RWPE1 (cell line): ENCODE measurements at places on chromosomes 4 and X.

DNA sequence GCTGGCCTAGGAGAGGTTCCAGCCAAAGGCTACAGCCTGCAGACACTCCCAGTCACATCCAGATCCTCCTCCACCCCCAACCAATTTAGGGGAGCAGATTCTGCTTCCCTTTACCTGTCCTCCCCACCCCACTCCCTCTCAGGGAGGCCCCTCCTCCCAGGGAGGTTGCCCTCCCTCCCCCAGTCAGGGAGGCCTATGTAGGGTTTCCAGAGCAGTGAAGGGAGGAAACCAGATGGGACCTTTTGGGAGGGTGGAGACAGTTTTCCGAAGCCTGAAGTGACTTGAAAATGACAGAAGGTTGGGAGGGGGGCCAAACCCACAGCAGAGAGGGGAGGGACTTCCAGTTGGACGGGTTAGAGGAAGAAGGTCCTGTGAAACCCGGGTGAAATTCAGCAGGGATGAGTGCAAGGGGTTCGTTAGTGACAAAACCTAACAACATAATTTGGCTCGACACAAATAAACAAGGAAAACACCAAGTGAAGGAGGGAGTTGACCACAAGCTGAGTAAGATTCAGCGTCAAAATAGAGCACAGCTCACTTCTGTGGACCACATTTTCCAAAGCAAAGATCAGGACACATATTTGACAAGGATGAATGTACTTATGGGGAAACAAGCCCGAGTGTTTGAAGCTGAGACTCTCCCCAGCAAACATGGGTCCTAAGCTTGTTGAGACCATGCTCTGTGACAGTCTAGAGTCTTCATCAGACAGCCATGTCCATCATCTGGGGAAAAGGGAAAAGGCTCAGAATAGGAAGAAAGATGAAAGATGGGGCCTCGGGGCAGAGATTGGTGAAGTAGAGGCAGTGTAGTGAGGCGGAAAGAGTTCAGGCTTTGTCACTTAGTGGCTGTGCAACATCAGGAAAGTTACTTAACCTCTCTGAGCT, 46.4 kb downstream of the PRPS1 start:
- peak; percentile 39 for DNase-seq

DNA sequence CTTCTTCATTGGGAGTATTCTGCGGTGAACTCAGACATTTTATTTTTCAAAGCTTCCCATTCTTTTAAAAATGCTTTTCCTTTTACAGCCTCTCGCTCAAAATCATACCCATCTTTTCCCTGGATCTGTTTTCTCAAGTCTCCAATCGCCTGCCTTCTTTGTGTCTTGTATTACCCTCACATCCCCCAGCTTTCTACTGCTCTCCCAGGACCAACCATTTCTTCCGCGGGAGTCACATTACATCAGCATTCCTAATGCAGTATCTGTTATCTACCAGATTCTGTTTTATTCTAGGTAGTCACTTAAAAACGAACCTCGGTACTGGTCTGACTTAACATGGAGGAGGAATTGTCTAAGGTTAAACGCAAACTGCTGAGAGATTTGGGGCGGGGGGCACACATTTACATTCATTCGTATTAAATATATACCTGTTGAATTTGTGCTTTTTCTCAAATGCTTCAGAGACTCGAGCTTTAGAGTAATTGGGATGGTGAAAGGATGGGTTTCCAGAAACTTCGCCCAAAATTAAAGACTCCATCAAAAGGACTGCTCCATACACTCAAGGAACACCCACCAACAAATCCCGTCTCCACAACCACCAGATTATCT, 493 bp upstream of the UCHL1 start:
- no peak for DNase-seq

GRCh38 chrX:20968996-20969395, 405.2 kb upstream of the CNKSR2 start:
- DNase-seq: no peak

DNA sequence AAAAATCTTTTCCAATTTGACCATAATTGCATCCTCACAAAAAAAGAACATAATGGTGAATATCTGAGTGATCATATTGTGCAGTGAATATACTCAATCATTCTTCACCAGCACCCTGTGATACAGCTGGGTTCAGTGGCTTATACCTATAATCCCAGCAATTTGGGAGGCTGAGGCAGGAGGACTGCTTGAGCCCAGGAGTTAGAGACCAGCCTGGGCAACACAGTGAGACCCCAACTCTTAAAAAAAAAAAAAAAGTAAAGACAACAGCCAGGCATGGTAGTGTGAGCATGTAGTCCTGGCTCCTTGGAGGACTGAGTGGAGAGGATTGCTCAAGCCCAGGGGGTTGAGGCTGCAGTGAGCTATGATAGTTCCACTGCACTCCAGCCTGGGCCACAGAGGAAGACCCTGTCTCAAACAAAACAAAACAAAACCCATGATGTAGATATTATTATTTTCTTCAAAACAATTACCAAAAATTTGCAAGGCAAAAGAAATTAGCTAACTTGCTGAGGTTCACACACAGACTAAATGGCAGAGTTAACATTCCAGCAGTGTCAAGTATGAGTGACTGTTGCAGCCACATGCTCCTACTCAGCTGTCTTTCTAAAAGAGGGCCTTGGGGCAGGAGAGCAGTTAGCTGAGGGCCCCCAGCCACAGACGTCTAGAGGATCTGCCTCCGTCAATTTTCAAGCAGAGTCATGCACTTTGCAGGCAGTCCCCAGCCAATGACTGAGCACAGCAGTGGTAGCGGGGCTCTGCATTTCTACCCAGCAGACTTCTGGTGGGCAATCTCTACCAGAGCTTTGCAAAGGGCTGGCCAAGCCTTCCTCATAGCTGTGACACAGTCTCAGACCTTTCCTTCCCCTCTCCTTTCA, 33.4 kb downstream of the ADGRA3 start:
- DNase-seq: no peak

- peak; percentile 17 for DNase-seq
Measured at GRCh38 chr4:66688674-66689073, 856.6 kb downstream of the CENPC start.

- no peak for DNase-seq
Measured at GRCh38 chr4:153577053-153577452, 107.0 kb upstream of the TLR2 start.

DNA sequence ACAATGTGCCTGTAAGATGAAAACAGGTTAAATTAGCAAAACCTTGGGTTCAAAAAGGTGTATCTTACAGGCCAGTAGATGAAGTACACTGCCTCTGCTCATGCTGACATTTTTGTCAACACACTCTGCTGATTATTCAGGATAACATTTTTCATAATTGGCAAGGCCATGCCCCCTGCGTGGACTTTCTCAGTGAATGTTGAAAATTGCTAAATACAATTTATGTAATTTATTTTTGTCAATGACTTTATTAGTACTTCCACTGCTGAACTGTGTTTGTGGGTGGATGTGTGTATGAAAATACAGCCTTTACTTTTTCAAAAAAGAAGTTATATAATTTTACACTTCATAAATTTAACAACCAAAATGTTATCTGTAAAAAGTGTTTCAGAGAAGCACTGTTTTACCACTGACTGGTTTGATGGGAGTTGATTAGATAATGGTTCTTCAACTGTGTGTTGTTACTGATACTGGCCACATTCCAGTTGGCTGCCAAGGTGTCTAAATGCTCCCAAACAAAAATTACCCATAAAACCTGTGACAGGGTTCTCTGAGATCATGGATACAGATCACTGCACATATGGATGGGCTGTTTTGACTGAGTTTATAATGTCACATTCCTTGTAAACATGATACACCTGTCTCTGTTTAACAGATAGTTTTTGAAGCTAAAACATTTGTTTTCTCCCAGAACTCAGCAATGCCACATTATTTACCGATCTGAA, 151.9 kb upstream of the SLC7A11 start:
- no peak for DNase-seq

- DNase-seq: no peak
Measured at GRCh38 chrX:31243804-31244203, 172.0 kb upstream of the FTHL17 start.

GRCh38 chrX:13748486-13748885, 13.9 kb downstream of the OFD1 start:
- no peak for DNase-seq

GRCh38 chr4:135244056-135244455, 1042.5 kb upstream of the PABPC4L start:
- no peak for DNase-seq

DNA sequence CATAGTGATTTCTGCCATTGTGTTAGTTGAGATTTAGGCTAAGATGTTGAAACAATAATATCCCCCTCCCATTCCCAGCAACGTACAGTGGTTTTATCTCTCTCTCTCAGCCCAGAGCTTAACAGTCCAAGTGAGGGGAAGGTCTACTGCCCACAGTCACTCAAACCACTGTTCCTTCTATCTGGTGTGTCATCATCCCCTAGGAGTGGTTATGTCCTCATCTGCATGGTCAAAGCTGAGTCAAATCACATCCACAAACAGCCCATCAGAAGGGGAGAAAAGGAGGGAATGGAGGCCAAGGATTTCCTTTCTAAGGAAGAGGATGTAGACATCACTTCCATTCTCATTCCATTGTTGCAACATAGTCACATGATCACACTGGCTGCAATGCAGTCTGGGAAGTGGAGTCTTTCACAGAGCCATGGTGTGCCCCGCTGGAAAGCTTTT, 42.8 kb upstream of the CHRNA9 start:
- DNase-seq: no peak

- DNase-seq: no peak
Measured at GRCh38 chrX:80334583-80334982, 85.7 kb upstream of the TENT5D start.

DNA sequence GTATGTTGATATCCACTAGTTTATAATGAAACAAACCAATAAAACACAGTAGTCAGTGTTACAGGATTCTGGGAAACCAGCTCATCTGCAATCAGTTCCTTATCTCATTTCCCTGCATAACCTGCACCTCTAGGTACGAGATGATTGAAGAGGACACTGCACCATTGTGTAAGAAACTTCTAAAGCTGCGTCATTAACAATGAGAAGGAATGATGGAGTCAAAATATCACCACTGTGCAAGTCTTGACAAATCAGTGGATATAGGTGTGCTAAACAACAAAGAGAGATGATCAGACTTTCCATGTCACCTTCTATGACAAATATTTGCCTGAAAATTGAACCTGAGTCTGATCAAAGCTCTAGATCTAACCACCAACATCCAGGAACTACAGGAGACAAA, 40.7 kb upstream of the DHX15 start:
- DNase-seq: no peak

GRCh38 chrX:55452833-55453124, 852 bp downstream of the MAGEH1 start:
- no peak for DNase-seq

DNA sequence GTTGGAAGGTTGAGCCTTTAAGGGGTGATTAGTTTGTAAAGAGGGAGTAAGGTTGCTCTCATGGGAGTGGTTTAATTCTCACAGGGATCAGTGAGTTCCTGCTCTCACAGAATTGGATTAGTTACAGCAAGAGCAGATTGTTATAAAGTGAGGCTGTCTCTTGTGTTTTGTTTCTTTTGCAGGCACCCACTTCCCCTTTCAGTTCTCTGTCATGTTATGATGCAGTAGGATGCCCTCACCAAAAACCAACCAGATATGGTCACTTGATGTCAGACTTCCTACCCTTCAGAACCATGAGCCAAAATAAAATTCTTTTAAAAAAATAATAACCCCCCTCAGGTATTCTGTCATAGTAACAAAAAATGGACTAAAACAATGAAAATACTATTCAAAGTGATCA, 19.9 kb upstream of the IGSF1 start:
- no peak for DNase-seq

DNA sequence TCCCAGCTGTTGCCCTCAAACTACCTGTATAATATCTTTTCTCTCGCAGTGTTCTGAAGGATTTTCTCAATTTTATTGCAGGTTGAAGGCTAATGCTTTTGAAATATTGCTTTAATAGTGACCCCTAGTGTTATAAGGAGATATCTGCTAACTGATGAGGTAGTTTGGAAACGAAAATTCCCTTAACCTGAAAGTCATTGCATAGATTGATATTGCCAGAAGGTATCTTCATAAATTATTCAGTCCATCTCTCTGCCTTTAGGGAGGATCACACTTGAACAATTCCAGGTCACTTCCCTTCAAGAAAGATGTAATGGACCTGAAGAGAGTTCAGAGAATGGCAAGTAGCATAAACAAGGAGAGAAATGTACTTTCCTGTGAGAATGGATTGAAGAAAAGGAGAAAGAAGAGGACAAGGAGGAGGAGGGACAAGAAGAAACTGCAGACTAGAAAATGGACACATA, 44.1 kb downstream of the TIGD4 start:
- peak; percentile 42 for DNase-seq

DNA sequence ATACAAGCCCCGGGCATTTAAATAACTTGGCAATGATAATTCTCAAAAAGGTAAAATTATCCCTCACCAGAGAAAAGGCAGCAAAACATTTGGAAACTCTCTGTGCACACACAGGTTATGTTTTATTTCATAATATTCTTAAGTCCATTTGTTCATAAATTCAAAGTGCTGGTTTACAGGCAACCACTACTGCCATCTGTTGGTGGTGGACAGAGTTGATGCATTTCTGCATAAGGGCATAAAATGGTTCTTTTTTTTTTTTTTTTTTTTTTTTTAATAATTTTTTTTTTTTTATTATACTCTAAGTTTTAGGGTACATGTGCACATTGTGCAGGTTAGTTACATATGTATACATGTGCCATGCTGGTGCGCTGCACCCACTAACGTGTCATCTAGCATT, 31.5 kb upstream of the IL21 start:
- DNase-seq: peak; percentile 34

GRCh38 chr4:60033826-60034225, 1166.3 kb upstream of the ADGRL3 start:
- DNase-seq: no peak

DNA sequence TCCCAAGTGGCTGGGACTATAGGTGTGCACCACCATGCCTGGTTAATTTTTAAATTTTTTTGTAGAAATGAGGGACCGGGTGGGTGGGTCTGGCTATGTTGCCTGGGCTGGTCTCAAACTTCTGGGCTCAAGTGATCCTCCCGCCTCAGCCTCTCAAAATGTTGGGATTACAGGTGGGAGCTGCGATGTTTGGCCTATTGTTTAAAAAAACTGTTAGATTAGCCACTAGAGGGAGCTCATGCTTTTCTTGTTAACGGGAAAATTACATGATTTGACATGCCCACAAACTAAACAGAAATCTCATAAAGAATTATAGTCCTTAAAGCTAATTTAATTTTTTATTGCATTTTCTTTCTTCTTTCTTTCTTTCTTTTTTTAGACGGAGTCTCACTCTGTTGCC, 5.0 kb upstream of the SDAD1 start:
- DNase-seq: peak; percentile 41

- DNase-seq: no peak
Measured at GRCh38 chr4:33722800-33723516, 2521.4 kb downstream of the ARAP2 start.

- no peak for DNase-seq
Measured at GRCh38 chr4:4858527-4859324, 739 bp upstream of the MSX1 start.
